ENCODE measurements at places on chromosomes 1 and 21.
A peak's percentile ranks its signal among the peaks of the same experiment; 100 is the strongest.

DNA sequence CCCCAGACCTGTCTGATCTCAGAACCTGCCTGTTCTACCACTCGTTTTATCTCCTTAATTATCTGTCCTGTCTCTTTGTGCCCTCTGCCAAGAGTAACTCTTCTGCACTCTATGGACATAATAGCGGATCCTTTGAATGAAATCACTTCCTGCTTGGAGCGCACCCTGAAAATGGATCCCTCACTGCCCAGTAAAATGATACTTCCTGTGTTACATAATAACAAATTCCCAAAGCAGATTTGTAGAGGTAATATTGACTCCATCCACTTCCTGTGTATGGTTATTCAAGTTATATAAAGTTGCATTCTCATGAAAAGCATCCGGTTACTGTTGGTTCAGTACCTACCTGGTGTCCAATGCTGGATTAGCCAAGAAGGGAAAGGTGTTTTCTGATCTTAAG is 246.0 kb downstream of the TRABD2B start:
- DNase-seq: peak; percentile 66

GRCh38 chr1:94679332-94680038 is 137.9 kb upstream of the F3 start:
- no peak for DNase-seq

GRCh38 chr1:119141020-119141424 is 569 bp upstream of the WARS2 start:
- no peak for DNase-seq

DNA sequence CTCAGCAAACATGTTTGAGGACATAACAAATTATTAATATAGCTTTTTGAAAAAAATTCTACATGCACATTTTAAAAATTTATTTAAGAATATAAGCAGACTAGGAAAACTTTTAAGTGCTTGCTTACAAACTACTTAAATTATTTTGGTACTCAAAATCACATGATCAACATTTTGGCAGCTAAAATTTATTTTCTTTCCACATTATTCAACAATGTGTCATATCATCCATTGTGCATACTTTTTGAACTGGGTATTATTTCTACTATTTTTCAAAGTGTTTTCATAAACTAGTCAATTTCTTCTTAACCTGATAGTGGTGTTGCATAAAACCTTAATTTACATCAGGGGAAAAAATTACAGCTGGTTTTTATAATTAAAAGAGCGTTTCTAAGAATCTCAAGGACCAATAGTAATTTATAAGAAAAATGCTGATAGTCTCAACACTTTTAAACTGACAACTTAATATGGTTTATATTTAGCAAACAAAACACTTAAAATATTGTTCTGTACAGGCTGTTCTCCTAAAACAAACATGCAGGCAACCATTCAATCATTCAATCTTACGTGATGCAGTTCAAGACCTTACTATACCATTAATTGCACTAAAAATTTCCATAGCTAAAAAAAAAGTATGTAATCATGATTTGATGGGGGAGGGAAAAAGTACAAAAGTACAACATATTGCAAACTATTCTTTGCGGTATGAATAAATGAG is 105.0 kb downstream of the GPATCH2 start:
- DNase-seq: peak; percentile 59

DNA sequence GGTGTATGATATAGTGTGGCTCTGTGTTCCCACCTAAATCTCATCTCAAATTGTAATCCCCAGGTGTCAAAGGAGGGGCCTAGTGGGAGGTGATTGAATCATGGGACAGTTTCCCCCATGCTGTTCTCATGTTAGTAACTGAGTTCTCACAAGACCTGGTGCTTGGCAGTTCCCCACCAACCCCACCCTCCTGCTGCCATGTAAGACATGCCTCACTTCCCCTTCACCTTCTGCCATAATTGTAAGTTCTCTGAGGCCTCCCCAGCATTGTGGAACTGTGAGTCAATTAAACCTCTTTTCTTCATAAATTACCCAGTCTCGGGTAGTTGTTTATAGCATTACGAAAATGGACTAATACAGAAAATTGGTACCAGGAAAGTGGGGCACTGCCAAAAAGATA is 1705.3 kb downstream of the NCAM2 start:
- DNase-seq: no peak

GRCh38 chr1:208934933-208935332 is 648.6 kb upstream of the CAMK1G start:
- no peak for DNase-seq

DNA sequence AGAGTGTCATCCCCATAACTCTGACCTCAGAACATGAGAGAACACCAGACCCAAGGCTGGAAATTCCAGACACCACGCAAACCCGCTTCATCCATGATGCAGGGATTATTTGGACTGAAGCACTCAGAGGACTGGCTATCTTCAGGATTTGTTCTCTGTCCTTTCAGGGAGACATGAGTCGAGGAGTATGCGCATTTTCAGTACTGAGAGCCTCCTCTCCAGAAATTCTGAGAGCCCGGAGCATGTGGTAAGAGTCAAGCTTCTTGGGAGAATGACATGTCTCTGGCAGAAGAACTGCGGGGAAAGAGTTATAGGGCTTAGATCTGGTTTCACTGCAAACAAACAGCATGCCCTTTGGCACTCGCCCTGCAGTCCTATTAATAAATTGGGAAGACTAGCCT is 6.9 kb downstream of the LAX1 start:
- no peak for DNase-seq

- no peak for DNase-seq
These were observed 7.1 kb downstream of the PROX1 start for GRCh38 chr1:213994888-213995287.

GRCh38 chr1:171298696-171299095 is 15.3 kb upstream of the FMO4 start:
- no peak for DNase-seq

GRCh38 chr1:207455183-207455754 is 1.1 kb downstream of the CR2 start:
- no peak for DNase-seq
